ENCODE measurements at places on chromosomes 16 and 17. TPM values are rescaled to one million over a fixed set of nuclear protein-coding genes. Genes with fewer than 3 reads are reported as not detected.

The TPSD1 gene
- not detected for total RNA-seq

The TMIGD1 gene
- not detected for total RNA-seq

The CDRT15 gene
- total RNA-seq = not detected

The NPIPA1 gene
- total RNA-seq = 39.3 TPM

Data from occipital lobe (tissue), 3 donors.